ENCODE measurements at places on chromosomes 12 and 14.
A peak's percentile ranks its signal among the peaks of the same experiment; 100 is the strongest.

- DNase-seq: no peak
Observed at GRCh38 chr12:30990316-30990715, 63.8 kb downstream of the TSPAN11 start.

- DNase-seq: no peak
Observed at GRCh38 chr12:51749206-51749985, 99.1 kb downstream of the FIGNL2 start.

DNA sequence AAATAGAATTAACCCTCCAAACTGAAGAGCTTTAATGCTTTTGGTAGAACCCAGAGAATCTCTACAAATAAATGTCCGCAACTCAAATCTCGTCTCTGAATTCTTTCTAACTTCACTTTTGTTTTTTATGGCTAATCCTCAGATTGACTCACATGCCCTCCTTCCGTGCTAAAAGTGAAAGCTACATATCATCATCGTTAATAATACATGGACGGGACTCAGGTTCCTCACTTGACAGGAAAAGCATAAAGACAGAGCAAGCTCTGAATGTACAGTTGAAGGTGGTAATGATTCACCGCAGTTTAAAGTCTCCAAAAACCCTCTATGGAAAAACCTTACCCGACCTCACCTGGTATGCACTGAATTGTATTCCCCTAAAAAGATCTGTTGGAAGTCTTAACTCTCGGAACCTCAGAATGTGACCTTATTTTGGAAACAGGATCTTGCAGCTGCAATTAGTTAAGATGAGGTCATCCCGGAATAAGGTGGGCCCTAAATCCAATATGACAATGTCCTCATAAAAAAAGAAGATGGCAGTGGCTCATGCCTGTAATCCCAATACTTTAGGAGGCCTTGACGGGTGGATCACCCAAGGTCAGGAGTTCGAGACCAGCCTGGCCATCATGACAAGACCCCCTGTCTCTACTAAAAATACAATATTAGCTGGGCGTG is 147.4 kb upstream of the FOXN3 start:
- no peak for DNase-seq

DNA sequence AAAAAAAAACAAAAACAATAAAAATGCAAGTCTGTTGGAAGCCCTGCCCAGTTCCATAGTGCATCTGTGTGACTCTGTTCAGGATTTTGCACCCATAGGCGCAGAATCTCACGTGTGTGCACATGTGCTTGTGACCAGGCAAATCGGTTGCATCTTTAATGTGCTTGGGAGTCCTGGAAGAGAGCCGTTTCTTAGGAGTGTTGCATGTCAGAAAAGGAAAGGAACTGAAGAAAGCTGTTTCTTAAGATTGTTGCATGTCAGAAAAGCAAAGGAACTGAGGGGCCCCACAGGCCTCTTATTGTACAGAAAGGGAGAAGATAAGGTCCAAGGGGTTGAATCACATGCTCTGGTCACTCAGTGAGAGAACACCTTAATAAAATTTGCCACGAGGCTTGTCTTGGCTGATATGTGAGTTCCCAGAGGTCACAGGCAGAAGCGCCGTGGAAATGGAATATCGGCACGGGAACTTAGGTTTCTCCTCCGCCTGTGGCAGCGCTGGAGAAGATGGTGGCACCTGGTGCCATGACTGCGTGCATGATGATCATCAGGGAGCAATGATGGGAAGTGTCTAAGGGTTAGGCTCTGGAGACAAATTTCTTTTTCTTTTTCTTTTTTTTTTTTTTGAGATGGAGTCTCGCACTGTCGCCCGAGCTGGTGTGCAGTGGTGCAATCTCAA is 90.0 kb downstream of the LRRC74A start:
- DNase-seq: no peak

GRCh38 chr12:82904219-82904790 is 217.6 kb downstream of the TMTC2 start:
- no peak for DNase-seq

GRCh38 chr12:16669756-16670155 is 63.8 kb upstream of the LMO3 start:
- no peak for DNase-seq

DNA sequence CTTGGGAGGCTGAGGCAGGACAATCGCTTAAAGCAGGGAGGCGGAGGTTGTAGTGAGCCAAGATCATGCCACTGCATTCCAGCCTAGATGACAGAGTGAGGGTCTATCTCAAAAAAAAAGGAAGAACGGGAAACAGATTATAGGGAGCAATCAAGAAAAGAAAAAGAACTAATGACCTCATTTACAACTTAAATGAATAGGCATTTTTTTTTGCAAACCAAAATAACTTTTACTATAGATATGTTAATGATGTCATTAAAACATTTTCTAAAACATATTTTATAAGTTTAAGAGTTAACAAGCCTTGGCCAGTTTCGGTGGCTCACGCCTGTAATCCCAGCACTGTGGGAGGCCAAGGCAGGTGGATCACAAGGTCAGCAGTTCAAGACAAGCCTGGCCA is 6.8 kb upstream of the RESF1 start:
- DNase-seq: no peak

DNA sequence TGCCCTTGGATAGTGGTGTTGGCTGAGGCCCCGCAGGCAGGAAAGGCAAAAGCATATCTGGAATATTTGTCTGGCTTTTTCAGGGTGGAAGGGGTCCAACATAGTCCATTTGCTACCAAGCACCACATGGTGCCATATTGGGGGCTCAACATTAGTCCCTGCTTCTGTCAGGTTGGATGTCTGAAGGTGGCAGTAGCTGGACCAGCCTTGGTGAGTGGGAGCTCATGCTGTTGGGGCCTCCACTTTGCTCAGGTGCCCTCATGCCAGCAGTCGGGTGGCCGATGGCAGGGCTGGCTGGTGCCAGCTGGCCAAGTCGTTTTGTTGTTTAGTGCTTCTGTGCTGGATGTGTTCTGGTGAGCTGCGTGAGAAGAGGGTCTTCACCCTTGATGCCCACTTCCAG is 135.3 kb downstream of the PAPOLA start:
- no peak for DNase-seq

- peak; percentile 62 for DNase-seq
Observed at GRCh38 chr12:52630599-52631200, 12.3 kb upstream of the KRT73 start.

- no peak for DNase-seq
Observed at GRCh38 chr12:106945261-106945851, 10.4 kb upstream of the TMEM263 start.

DNA sequence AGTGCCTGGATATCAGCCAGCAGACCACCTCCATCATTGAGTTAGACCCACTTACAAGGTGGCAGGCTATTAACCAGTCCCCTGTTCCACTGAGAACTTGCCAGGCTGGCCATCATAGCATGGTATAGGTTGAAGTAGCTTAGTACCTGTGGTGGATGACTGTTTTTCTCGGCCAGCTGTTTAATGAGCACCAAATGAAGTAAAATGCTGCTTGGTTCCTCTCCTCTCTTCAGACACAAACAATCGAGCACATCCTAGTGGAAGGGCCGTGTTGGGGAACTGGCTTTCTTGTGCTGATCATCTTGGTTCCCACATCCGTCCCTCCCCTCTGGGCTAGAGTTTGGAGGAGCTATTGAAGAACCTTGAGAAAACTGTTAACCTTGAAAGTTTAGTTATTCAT is 486.2 kb downstream of the RAD51B start:
- no peak for DNase-seq

DNA sequence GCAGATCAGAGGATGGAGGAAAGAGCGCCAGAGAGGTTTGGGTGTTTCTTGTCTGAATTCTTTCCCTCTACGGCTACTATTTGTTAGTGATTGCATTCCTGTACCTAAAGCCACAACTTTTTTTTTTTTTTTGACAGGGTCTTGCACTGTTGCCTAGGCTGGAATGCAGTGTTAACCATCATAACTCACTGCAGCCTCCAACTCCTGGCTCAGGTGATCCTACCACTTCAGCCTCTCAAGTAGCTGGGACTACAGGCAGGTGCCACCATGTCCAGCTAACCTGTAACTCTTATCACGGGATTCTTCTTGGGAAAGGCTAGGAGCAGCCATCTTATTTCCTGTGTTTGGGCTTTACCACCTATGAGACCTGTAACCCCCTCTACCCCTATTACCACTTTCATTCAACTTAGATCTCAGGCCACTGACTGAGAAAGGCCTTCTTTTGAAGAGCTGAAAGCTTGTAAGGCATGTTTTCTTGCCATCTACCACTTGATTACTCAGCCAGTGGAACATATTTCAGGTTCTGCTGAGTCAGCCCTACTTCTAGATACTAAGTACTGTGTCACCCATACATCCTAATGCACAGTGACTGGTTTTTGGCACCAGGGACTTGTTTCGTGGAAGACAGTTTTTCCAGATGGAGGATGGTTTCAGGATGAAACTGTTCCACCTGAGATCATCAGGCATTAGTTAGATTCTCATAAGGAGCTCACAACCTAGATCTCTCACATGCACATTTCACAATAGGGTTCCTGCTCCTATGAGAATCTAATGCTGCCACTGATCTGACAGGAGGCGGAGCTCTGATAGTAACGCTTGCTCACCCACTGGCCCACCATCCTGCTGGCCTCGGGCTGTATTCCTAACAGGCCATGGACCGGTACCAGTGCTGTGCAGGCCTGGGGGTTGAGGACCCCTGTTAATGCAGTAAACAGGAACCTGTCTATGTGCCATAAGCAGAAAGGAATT is 6.9 kb downstream of the VEZT start:
- DNase-seq: no peak

GRCh38 chr14:75961662-75962061 is 20.1 kb downstream of the TGFB3 start:
- DNase-seq: no peak

DNA sequence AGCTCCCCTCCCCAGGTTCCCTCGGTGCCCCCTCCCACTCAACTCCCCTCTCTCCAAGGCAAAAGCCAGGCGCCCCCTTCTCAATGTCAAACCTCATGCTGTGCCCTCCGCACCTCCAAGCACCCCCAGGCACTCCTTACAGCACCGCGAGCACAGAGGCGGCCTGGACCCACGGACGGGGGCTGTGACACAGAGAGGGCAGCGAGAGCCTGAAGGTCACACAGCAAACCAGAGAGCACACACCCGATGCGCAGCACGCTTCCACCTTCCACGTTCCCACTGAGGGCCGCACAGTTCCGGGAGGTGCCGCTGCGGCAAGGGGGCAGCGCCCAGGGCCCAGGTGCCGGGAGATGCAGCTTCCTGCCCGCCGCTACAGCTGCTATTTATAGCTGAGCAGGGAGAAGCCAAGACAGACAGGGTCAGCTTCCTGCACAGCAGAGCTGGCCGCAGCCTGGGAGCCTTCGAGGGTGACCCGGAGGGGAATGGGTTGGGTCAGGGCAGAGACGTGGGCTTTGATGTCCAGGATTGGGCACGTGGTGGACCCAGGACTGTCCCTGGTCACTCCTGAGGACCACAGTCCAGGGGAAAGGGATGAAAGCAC is 12.9 kb downstream of the NCOR2 start:
- peak; percentile 52 for DNase-seq

GRCh38 chr14:72261068-72261467 is 328.8 kb downstream of the RGS6 start:
- no peak for DNase-seq

- DNase-seq: no peak
Observed at GRCh38 chr12:103705098-103705497, 118.0 kb downstream of the STAB2 start.

DNA sequence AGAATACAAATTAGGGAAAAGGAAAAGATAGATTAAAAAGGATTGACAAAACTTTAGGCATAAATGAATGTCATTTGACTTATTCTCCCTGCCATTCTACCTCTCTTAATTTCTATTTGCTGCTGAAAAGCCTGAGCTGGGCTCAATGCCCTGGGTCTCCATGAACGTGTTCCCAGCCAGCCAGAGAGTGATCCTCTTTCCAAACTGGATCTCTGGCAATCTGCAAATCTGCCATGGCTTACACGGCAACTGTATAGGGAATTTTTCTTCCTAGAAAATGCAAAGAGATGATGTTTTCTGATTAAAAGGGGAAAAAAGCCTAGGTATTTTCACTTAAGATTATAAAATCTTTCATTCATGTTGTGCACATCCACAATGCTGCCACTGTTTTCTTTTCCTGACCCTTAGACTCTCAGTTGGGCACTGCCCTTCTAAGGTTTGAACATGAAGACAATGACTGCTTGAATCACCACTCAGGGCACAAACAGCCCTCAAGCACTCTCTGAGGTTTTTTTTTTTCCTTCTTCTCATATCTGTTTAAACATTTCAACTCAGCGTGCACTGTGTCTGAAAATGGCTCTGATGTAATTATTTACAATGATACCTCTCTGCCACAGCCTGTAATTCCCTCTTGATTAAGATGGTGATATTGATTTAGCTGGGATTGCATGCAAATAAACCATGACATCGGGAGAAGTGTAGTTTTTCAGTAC is 60.3 kb downstream of the DACT1 start:
- no peak for DNase-seq

DNA sequence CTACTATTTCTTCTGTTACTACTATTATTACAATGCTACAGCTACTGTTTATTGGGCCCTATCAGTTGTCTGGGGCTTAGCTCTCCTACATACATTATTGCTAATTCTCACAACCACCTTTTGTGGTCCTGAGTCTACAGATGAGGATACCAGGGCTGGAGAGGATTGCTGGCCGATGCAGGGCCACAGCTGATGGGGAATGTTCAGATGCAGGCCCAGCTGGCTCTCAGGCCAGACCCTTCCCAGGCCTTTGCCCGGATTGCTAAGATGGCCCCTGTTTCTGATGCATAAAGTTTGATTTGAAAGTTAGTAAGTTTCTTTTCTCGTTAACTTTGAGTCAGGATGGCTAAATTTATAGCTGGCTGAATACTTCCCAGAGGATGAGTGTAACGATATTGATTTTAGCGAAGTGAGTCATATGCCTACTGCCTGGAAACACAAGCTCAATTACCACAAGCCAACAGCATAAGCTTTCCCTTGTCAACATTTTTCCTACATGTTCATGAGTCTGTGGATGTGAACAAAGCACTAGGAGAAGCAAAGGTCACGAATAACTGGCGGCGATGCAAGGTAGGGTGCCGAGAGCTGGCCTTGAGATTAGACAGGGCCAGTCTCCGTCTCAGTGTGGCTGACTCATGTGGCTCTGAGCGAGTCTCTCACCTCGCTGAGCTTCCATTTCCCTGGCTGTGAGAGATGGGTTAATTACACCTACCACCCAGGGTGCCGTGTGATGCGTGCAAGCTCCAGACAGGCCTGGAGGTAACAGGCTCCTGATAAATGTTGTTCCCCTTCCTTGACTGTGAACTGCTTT is 111.0 kb downstream of the BEGAIN start:
- no peak for DNase-seq

DNA sequence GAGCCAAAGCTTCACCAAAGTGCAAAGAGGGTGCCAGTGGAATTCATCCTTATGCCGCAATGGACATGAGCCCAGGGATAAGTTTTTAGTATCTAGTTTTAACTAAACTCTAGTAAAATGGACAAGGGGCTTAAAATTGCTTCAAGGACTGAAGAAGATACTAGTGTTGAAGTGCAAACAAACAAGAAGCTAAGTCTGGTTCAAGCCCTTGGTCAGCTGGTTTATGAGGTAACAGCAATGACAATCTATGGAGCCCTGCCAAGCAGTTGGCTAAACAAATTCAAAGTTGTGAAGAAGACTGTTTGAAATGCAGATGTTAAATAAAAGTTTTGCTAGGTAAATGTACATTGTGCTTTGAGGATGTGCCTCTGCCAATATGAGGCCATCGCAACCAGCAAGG is 209.4 kb downstream of the KTN1 start:
- DNase-seq: no peak
